Neural crest cell (in vitro differentiated cells): ENCODE measurements at places on chromosomes 5 and 9.

- no peak for DNase-seq
These were observed 919.0 kb downstream of the TAF11L14 start for GRCh38 chr5:18553269-18553668.

DNA sequence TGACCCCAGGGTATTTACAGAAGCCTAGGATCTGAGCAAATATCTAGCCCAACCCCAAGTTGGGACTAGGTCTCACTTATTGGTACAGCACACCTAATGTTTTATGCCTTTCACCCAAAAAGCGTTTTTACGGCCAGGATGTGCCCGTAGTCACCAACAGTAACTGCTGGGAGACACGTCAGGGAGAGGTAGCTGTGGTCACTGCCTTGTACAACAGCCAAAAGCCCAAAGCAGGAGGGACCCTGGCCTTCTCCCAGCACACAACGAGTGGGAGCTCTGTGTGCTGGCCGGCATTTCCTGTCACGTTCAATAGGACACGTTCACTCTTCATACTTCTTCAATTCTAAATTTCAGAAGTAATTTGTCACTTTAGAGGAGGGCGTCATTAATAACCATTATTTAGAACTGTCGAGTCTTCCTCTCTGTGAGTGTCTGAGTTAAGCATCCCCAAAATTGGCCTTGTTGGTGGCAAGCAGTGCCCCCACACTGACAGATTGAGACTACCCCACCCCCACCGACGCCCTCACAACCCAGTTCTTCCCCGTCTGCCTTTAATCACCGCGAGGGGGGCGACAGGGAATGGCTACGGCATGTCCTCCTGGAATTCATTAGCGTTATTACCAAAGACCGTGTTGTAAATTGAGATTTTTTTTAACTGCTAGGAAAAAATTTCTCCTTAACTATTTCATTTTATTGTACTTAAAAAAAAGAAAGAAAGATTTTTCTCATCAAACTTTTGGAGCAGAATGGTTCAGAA is 80.7 kb downstream of the MVB12B start:
- DNase-seq: no peak

DNA sequence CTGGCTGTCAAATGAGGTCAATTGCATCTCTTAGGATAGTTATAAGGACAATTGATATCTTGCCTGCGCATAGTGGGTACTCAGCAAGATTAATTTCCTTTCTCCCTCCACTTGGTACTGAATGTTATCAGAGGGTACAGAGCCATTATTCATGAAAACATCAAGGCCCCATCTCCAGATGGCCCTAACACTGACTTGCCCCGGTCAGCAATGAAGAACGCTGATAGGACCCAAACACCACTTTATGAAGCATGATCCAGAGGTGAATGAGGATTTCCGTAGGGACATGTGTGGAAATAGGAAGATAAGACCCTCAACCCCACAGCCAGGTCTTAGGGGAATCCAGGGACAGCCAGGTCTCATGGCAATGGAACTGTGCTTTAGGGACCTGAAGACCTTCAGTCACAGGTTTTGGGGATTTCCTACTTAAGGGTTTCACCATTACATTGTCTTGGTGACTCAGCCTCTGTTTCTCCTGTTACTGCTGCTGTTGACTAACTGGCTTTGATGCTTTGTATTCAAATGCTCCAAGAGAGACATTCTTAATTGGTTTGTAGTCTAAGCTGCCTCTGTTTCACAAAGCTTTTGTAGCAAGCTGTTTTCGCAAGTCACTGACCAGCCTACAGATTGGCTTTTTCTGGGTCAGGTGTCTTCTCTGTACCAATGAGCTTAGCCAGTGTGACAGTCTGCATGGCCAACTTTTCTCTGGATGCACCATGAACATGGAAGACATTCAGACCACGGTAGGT is 35.3 kb upstream of the IQGAP2 start:
- DNase-seq: no peak

DNA sequence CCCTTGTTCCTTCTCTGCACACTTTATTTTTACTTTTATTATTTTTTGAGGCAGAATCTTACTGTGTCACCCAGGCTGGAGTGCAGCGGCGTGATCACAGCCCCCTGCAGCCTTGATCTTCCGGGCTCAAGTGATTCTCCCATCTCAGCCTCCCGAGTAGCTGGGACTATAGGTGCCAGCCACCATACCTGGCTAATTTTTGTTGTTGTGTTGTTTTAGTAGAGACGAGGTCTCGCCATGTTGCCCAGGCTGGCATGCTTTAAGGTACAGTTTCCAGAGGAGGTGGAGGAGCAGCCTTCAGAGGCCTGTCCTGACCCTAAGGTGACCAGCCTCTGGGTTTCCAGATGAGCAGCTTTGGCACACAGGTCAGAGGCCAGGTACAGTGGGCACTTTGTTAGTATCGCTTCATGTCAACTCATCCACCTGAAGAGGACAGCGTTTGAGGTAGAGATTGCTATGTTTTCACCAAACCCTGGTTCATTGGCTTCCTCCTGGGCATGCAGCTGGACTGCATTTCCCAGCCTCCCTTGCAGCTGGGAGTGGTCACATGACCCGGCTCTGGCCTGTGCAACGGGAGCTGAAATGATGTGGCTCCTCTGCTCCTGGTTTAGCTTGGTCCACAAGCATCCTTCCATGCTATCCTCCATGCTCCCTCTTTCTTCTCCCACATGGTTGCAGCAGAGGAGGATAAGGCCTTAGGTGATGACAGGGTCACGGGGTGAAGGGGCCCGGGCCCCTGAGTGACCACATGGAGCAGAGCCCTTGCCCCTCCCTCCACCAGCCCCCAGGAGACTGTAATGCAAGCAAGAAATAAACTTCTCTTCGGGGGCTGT is 139.3 kb upstream of the IER5L start:
- DNase-seq: no peak

DNA sequence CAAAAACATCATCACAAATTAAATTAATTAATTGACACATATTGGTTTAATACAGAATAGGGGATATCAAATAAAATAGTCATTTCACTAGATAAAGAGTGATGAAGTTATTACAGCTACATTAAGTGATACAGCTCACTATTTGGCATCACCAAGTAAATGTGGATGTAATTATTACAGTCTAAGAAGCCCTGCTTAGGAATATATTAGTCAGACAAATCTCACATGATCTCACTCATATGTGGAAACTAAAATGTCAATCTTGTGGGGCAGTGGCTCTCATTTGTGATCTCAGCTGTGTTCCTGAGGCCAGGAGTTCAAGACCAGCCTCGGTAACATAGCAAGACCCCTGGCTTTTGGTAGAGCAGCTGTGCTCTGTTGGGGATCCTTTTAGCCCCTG is 233.4 kb upstream of the RGMB start:
- DNase-seq: no peak

DNA sequence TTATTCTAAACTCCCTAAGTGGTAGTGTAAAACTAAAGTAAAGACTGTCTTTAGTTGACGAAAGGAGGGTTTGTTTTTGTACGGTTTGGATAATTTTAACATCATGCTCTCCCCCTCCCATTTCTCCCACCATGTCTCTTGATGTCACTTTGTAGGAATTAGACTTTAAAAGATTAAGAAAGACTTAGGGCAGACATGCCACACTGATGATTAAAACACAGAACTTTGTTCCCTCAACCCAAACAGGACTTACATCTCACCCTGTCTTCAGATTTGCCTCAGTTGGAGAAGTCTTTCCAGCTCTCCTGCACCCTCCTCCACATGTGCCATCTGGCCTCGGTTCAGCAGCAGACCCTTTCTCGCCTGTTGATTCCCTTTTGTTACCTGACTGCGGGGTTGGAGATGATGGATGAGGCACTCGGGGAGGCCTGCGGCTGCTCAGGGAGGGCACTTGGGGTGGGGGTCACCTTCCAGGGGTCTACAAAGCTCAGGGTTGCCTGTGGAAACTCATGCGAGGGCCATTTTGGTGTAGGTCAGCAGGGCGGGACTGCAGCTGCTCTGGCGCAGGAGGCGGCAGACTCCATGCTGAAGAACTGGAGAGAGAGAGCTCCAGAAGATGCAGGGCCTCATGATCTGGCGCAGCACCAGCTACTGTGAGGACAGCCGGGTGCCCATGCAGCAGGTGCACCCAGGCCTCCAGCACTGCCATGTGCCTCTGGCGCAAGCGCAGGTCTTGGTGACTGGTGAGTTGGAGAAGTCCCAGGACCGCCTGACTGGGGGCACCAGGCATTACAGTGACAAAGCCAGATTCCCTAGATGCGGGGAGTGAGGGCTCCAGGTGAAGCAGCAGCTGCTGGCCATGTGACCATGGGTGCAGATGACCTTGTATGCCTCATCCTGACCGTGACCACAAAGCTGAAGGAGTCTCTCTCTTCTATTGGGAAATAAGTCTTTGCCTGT is 24.5 kb upstream of the EXOC3 start:
- DNase-seq: no peak

- no peak for DNase-seq
These were observed 233.9 kb upstream of the ZNF608 start for GRCh38 chr5:124980163-124980941.
